ENCODE measurements at places on chromosomes 3 and 15. TPM values are rescaled to one million over a fixed set of nuclear protein-coding genes. Genes with fewer than 3 reads are reported as not detected.

Gene UCN2
- 0.29 TPM for total RNA-seq

Gene COL8A1
- total RNA-seq, result 0.27 TPM

Gene LSMEM2
- 0.43 TPM for total RNA-seq

Gene UBAP1L
- total RNA-seq, result 4.7 TPM

Gene TRAT1
- not detected for total RNA-seq

Gene ETFA
- 140 TPM for total RNA-seq

Gene SLC26A6
- total RNA-seq, result 11.1 TPM

Gene MYO5A
- 74.1 TPM for total RNA-seq

Gene PKM
- 614 TPM for total RNA-seq

Gene ACTL6A
- 65.0 TPM for total RNA-seq

Gene RTP1
- 0.96 TPM for total RNA-seq

Gene ARL14
- not detected for total RNA-seq

Gene ADAMTS7
- total RNA-seq, result 2.4 TPM

Gene PRICKLE2
- total RNA-seq, result 12.7 TPM

Gene TXNRD3
- total RNA-seq, result 14.0 TPM

Gene SEMA6D
- total RNA-seq, result 322 TPM

Gene ZNF502
- total RNA-seq, result 0.82 TPM

Gene A4GNT
- not detected for total RNA-seq
